ENCODE measurements at places on chromosomes 2 and 18.

DNA sequence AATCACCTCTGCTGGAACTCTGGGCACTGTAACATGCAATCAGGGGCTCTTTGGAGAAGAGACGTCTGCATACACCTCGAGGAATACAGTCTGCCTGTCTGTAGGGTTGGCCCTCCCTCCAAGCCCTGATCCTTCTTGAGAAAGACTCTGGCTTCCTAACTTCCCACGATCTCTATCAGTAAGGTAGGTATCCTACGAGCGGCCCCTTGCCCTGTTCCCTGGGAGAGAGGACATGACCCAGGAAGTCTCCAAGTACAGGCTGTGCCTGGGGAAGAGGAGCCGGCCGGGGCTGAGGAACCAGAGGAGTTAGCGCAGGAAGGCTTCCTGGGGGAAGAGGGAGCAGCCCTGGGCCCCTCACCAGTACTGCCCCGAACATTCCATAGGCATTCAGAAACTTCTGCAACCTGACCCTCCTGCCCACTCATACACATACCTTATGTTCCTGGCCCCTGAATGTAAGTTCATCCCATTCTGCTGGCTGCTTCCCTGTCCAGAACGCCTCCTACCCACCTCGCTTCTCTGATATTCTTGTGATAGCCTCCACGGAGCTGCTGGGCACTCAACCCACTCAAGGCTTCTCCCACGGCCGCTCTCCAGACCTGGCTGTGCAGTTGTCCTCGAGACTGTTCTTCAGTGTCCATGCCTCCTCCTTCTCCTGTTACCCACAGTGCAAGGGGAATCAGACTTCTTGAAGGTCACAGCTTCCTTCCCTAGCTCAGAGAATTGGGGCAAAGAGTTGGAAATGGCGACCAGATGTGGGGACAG is 116.1 kb downstream of the CYP26B1 start:
- no peaks in the 10 kb centered on the region for H3K36me3 ChIP-seq
- no peak overlapping the region for H3K4me3 ChIP-seq
- H3K27me3 ChIP-seq, result no peaks in the 10 kb centered on the region
- DNase-seq, result no peak

GRCh38 chr18:11163665-11164064 is 14.3 kb upstream of the PIEZO2 start:
- no peaks in the 10 kb centered on the region for H3K36me3 ChIP-seq
- peaks cover 7% of the 10 kb centered on the region for H3K27me3 ChIP-seq

- DNase-seq, result no peak
- H3K36me3 ChIP-seq, result peaks cover 48% of the 10 kb centered on the region
- H3K27me3 ChIP-seq, result no peaks in the 10 kb centered on the region
- peaks cover 82% of the 10 kb centered on the region for H3K4me1 ChIP-seq
- H3K4me3 ChIP-seq, result no peak overlapping the region
Observed at GRCh38 chr2:39215545-39215944, 28.2 kb downstream of the CDKL4 start.

- H3K27me3 ChIP-seq, result peaks cover 5% of the 10 kb centered on the region
- no peaks in the 10 kb centered on the region for H3K36me3 ChIP-seq
- DNase-seq, result no peak
Observed at GRCh38 chr2:217652761-217653639, 349.8 kb downstream of the TNS1 start.

DNA sequence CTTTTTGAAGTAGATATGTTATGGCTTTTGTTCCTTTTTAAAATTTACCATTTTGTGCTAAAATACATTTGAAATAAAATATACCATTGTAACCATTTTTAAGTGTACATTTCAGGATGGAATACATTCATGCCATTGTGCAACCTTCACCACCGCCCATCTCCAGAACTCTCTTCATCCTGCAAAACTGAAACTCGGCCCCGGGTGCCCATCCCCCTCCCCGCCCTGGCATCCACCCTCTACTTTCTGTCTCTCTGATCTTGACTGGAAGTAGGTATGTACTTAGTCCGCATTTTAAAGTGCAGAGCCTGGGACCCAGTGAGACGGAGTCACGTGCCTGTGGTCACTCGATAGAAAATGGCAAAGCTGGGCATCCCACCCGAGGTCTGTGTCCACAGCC is 45.6 kb downstream of the DIPK1C start:
- peaks cover 35% of the 10 kb centered on the region for H3K4me1 ChIP-seq
- peaks cover 3% of the 10 kb centered on the region for H3K27me3 ChIP-seq
- H3K27ac ChIP-seq, result peak overlapping the region; percentile 83
- H3K36me3 ChIP-seq, result peaks cover 5% of the 10 kb centered on the region
